ENCODE measurements at places on chromosomes 6 and 20.

GRCh38 chr6:84282550-84282949 lies 55.1 kb upstream of the CEP162 start:
- DNase-seq, result no peak

DNA sequence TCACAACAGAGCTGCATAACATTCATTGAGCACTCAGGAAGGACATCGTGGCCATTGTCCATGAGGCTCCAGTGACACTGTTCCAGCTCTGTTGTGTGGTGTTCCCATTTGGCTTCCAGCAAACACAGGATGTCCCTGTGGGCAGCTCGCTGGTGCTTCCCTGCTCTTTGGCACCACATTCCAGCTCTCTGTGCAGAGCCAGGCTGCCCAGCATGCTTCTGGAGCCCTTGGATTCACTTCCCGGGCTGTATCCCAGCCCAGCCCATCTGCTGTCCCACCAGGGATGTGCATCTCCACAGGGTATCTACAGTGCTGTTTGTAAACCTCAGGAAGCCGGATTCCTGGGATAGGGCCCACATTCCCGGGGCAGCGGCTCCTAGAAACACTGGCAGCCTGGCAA lies 57.2 kb downstream of the CTCFL start:
- DNase-seq, result no peak

DNA sequence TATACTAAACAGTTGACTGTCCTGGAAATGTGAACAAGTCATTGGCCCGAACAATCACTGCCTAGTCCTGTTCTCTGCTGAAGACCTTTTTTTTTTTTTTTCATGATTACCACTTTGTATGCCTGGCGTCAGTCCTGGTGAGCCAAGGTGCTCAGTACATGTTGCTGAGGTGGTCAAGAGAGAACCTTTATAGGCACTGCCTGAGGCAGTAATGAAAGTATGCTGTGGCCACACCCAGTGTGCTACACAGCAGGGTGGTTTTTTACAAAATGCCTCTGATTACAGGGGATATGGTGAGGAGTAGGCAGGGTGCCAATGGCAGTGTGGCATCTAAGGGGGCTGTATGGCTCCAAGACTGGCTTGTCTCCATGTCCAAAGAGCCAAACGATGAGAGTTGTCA lies 135.1 kb upstream of the ENPP5 start:
- DNase-seq, result no peak

DNA sequence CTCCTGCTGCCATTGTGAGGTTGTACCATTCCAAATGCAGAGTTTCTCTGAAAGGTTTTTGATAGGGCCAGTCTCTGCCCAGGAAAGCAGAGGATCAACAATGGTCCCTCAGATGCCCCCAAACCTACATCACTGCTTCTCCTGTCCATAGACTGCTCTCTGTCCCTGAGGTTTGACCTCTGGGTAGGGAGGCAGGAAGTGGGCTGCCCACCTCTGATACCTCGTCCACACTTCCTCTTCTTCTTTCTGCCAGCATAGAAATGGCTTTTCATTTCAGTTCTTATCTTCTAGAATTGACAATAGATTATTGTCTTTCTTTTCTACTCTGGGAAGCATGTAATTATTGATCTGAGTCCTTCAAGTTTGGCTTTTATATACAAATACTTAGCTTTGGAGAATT lies 170.6 kb downstream of the TRMT11 start:
- DNase-seq, result no peak

GRCh38 chr6:131979515-131980337 lies 28.6 kb upstream of the CCN2 start:
- DNase-seq, result no peak

DNA sequence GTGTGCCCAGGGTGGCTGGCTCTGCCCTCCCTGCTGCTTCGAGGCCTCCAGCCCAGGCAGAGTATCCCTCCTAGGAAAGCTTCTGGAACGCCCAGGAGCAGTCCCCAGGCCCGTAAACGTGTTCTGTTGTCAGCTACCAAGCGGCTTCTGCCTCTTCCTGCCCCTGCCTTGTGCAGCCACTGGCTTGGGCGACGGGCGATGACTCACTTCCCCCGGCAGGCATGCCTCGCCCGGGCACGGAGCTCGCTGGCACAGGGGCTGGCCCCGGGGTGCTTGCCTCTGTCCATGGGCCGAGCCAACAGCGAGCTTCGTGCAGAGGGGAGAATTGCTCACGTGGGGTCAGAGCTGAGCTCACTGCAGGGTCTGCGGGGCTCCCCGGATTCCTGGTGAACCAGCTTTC lies 86.7 kb upstream of the THBS2 start:
- DNase-seq, result no peak

DNA sequence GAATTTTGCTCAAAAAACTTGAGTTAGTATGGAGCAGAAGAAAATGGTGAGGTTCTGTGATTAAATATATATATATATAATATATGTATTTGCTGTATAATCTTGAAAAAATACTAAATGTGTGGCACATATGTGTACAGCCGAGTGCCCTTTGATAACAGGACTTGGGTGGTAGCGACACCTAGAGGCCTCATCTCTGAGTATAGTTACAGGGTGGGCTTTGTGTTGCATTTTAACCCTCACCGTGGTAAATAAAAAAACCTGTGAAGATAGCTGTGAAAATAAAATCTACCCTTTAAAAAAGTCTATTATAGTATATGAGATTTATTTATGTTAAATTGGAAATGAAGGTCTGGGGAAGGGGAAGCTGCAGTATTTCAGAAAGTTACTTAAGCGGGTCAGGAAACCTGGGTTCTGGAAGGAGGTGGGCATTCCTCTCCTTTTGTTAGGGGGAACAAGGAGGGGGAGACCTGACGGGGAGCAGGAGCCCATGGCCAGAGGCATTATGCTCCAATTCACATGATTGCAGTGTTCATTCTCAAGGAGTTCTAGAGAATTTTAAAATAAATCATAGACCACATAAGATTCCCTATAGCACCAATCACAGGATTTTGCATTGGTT lies 82.7 kb downstream of the SH3BGRL2 start:
- DNase-seq, result peak; percentile 51

DNA sequence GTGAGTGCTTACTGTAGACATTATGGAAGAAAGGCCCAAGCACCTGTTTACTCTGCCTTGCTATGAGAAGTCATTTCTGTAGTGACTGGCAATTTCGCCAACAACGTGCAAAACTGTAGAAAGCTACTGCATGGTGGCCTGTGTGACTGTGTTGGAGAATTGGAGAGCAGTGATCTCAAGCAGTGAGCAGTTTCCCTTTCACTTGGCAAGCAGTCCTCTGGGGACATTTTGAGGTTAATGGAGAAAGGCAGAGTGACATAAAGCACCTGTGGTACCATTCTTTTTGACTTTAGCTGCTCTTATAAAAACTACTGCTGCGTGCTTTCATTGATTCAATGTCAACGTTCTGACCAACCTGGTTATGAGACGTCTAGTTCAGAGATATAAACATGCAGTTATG lies 382.6 kb upstream of the JAG1 start:
- no peak for DNase-seq

DNA sequence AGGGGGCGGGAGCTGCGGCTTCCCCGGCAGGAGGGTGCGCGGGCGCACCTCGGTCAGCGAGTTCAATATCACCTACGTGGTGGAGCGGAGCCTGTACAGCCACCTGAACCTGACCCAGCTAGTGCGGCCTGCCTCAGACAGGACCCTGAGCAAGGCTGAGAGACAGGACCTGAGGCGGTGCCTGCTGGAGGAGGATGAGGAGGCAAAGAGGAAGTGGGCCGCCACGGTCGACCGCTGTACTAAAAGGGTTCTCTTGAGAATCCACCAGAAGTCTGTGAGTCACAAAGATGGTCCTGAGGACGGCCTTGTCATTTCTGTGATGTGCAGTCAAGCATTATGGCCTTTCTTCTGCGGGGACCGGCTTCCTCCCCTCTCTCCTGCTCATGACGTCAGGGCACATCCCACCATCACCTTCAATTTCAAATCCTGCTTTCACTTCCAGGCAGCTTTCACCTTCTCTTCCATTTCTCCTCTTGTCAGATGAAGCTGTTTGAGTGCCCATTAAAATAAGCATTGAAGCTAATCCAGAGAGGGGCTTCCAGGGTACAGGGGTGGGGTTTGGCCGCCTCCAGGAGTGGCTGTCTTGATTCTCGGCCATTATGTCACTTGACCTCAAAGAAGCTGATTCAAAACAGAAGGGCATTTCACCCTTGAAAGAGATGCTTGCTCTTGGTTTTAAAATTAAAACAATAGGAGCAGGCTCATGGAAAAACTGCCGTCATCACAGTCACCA lies 177.6 kb downstream of the SASH1 start:
- no peak for DNase-seq

DNA sequence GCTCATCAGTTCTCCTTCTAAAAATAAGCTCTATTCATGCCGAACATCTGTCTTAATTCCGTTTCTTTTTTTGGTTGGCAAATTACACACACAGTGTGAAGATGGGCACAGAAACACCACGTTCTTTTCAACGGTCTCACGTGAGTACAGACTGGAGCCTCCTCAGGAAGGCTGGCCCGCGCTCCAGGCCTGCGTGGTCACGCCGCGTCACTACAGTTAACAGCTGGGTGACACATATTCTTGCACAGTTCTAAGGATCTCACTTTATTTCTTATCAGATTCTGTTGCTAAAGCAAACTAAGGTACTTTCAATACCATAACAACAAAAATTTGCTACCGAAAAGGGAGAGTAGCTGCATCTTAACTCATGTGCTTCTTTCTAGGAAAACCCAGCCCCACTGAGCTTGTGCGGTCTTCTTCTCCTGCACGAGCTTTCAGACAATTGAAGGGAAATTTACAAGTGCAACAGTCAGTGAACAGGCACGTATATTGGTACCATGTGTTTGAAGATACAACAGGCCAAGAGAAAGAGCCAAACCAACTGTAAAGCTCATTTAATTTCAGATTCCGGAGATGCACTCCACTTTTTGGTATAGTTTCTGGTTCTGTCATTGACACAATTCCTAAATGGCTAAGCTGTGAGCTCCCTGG lies 55.6 kb upstream of the MPC1 start:
- no peak for DNase-seq

GRCh38 chr6:16481697-16482399 lies 243.5 kb downstream of the GMPR start:
- no peak for DNase-seq

GRCh38 chr6:47321577-47321976 lies 11.9 kb upstream of the TNFRSF21 start:
- DNase-seq, result no peak

DNA sequence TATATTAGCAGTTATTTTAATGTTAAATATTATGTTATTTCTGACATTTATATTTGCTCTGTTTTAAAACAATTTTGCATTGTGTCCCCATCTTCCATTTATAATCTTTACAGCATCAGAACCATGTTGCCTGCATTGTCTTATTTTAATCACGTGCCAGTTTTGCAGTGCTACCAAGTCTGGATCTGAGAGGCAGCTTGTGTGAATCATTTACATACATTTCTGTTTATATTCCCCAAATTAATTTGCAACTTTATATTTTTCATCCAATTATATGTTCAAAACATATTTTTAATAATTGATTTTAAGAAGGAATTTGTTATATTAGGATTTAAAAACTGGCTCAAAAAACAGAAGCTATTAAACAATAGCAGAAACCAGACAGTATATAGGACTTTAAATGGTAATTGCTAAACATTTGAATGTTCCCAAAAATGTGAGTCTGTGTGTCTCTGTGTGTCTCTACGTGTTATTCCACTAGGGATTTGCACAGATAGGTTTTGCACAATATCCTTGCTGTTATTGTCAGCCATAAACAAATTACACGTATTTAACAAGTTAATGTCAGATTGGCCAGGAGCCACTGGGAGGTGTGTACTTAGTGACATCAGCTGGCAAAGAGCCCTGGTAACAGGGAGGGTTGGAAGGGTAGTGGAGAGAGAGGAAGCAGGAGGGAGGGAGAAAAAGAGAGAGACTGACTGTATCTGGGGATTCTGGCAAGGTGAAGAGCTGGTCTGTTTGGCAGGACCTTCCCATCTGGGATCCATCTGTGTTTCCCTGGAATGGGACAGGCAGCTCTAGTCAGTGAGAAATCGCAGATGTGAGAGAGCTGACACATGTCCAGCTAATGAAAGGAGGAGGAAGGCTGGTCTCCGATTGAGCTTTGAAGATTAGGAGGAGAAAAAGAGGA lies 72.1 kb downstream of the CBFA2T2 start:
- peak; percentile 35 for DNase-seq

- DNase-seq, result no peak
Observed at GRCh38 chr6:167993169-167993568, 4.3 kb upstream of the KIF25 start.

- DNase-seq, result no peak
Observed at GRCh38 chr6:74182992-74183391, 487.0 kb downstream of the CD109 start.

DNA sequence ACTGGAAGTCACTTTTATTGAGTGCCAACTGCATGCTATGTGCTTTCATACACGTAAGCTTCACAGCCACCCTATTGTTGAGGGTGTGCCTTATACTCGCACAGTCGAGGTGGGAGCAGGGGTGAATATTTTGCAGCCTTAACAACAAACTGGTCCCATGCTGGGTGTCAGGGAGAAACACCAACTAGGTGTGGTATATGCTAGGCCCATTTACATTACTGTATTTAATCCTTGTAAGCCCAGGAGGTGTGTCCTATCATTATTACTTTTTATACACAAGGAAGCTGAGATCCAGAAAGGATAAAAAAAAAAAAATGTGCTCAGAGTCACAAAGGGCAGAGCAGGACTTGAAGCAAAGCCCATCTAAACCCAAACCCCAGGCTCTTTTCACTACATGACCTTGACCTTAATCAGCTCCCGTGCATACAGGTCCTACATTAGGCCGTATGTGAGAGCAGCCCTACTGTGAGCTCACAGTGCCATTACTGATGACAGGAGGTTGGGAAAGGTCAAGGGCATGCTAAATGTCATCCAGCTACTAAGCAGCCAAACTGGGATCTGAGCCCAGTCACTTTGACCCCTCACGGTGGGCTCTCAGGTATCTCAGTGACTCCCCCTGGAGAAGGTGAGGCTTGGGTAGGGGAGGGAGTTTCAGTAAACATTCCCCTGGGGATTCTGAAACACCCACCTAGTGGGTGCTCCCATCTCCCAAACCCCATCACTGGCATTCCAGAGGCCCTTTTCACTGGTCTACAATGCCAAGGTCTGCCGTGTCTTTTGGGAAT lies 61.7 kb downstream of the BFSP1 start:
- DNase-seq, result no peak

DNA sequence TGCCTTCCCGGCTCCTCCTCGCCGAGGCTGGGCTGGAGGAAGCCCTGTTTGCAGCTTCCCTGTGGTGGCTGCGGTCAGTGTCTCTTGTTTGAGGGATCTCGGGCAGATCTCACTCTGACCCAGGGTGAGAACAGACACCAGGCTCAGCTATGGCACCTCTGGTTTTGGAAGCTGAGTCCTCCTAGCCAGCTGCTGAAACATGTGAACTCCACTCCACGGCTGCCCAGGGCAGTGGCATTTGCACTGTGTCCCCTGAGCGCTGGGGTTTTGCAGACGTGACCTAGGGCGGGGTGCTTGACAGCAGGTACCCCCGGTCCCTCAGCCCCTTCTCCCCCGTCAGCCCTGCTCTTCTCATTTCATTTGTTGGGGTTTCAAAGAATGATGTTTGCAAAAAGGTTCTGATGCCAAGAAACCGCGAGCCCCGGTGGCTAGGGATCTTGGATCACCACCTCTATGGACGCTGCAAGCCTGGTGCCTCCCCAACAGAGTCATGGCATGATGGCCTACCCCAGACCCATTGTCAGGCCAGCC lies 55.0 kb upstream of the DACT2 start:
- no peak for DNase-seq

GRCh38 chr6:125451750-125452149 lies 150.0 kb upstream of the HDDC2 start:
- DNase-seq, result no peak

- no peak for DNase-seq
Observed at GRCh38 chr20:50415021-50415515, 95.1 kb upstream of the PTPN1 start.

Measured in NCI-H2227 treated with DMSO at 0.1 percent for 48 hours (cell line).